ENCODE measurements at places on chromosomes 2 and 18.
A peak's percentile ranks its signal among the peaks of the same experiment; 100 is the strongest.

- H3K36me3 ChIP-seq, result no peaks in the 10 kb centered on the region
- no peak overlapping the region for H3K27ac ChIP-seq
- no peaks in the 10 kb centered on the region for H3K27me3 ChIP-seq
- no peak for DNase-seq
- H3K4me1 ChIP-seq, result no peaks in the 10 kb centered on the region
Measured at GRCh38 chr2:110773401-110773921, 41.1 kb downstream of the ACOXL start.

GRCh38 chr2:2569836-2570235 lies 238.8 kb upstream of the MYT1L start:
- H3K27me3 ChIP-seq, result no peaks in the 10 kb centered on the region
- no peaks in the 10 kb centered on the region for H3K4me1 ChIP-seq
- H3K27ac ChIP-seq, result no peak overlapping the region
- no peak for DNase-seq

DNA sequence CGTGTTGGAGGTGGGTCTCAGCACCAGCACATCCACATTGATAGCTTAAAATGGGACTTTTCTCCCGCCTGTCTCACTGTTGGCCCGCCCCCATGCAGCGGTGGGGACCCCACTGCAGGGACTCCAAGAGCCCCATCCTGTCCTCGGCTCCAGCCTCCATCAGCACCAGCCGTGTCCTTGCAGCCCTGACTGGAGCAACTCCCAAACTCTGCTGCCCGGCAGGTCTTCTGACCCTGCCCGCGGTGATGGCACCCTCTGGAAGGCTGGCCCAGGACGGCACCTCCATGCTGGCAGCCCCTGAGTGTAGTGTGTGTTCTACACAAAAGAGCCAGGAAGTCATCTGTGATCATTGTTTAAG lies 41.6 kb upstream of the KCNG2 start:
- H3K27ac ChIP-seq, result no peak overlapping the region
- DNase-seq, result no peak
- H3K4me3 ChIP-seq, result no peak overlapping the region

DNA sequence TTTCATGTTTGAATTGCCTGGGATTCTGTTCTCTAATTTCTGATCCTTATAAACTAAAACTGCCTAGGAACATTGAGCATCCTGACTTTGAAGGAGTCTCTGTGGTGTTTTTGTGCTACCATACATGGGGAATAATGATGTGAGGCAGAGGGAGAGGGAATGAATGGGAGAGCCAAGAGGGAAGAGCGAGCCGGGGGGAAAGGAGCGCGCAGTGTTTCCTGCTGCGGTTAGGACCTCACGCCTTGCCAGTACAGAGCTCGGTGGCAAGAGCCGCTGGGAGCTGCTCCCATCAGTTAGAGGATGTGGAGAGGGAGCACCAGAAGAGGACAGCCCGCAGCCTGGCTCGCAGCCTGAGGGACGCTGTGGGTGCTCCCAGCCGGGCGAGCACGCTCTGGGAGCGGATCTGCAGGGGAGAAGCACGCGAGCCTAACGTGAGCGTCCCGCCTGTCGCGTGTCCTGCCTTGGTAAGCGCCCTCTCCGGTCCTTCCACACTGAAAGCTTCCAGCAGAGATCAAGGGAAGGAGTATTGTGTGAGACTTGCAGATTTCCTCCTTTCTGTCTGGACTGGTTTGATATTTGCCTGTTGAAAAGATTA lies 114.7 kb downstream of the FAM210A start:
- H3K27ac ChIP-seq, result no peak overlapping the region
- DNase-seq, result peak; percentile 38
- peaks cover 4% of the 10 kb centered on the region for H3K4me1 ChIP-seq

GRCh38 chr2:43040084-43040854 lies 186.1 kb downstream of the ZFP36L2 start:
- no peaks in the 10 kb centered on the region for H3K27me3 ChIP-seq
- no peak overlapping the region for H3K4me3 ChIP-seq
- peaks cover 44% of the 10 kb centered on the region for H3K4me1 ChIP-seq
- H3K36me3 ChIP-seq, result no peaks in the 10 kb centered on the region

DNA sequence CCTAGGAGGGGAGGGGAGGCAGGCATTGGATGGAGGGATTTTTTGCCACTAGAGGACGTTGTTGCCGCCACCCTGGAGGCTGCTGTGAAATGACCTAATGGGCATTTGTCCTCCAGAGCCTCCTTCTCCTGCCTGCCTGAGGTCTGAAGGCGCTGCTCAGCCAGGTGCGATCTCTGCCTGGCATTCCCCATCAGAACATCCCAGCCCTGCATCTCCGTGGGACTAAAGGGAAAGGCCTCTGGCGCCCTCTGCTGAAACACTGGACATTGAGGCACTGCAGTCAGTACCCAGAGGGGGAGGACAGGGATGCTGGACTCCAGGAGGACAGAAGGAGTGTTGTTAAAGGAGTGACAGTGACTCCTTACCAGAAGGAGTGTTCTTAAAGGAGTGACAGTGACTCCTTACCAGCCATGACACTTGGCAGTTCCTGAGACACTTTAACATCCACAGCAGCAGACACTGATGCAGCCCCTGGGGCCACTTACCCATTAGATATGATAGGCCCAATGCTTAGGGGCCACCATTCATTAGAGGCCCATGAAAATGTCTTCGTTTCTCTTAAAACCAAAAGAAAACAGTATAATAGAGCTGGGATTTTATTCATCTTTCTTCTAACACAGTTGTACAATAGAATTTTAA lies 17.0 kb downstream of the THNSL2 start:
- no peaks in the 10 kb centered on the region for H3K27me3 ChIP-seq
- H3K27ac ChIP-seq, result no peak overlapping the region
- H3K4me1 ChIP-seq, result no peaks in the 10 kb centered on the region
- peak; percentile 73 for DNase-seq

DNA sequence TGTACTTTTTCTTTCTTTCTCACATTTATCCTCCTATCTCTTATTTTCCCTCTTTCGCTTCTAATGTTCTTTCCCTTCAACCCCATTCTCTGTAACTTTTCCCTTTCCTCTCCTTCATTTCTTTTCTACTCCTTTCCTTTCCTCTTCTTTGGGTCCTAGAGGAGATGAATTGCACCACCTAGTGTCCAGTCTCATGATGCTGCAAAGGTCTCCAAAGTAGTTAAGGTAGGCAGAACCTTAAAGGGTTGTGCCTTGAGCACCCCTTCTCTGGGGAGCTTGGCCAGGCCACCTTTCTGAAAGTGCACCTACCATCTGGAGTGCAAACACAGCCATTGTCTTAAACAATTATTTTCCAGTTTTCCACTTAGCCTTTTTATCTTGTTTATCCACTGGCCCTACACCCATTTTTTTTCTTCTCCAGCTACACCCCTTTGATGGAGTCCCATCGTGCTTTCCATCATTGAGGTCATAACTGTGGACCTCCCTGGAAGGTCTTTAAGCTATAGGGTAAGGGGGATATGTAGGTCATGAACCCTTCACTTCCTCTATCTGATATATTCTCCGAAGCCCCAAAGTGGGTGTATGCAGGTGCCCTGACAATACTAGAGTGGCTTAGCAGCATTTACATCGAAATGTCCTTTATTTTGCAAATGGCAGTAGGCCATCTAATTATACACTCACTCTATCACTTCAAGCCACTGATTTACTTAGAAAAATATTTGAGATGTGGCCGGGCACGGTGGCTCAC lies 155.9 kb downstream of the ESCO1 start:
- no peak overlapping the region for H3K27ac ChIP-seq
- peaks cover 12% of the 10 kb centered on the region for H3K4me1 ChIP-seq
- DNase-seq, result peak; percentile 66

DNA sequence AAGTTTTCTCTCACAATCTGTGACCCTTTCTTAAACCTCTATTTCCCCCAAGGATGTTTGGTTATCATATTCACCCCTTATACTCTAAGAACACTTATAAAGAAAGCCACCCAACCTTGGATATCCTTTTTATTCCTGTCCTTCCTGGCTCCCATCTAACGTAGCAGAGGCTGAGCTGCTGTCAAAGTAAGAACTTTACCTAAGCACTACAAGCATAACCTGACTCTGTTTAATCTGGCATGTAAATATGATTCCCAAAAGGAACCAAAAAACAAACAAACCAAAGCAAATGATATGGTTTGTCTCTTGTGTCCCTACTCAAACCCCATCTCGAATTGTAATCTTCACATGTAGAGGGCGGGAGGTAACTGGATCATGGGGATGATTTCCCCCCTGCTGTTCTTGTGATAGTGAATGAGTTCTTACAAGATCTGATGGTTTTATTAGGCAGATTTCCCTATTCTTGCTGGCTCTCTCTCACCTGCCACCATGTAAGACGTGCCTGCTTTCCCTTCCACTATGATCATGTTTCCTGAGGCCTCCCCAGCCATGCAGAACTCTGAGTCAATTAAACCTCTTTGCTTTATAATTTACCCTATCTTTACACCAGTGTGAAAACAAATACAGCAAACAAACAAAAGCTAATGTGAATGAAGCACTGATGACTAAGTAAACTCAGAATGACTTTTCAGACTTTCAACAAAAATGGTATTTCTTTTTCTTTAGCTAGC lies 72.7 kb upstream of the SPOPL start:
- peak overlapping the region; percentile 26 for H3K27ac ChIP-seq
- no peak overlapping the region for H3K4me3 ChIP-seq
- no peaks in the 10 kb centered on the region for H3K27me3 ChIP-seq

GRCh38 chr2:2007551-2008501 lies 263.5 kb upstream of the PXDN start:
- no peak overlapping the region for H3K27ac ChIP-seq
- DNase-seq, result no peak
- no peaks in the 10 kb centered on the region for H3K27me3 ChIP-seq
- H3K36me3 ChIP-seq, result no peaks in the 10 kb centered on the region

DNA sequence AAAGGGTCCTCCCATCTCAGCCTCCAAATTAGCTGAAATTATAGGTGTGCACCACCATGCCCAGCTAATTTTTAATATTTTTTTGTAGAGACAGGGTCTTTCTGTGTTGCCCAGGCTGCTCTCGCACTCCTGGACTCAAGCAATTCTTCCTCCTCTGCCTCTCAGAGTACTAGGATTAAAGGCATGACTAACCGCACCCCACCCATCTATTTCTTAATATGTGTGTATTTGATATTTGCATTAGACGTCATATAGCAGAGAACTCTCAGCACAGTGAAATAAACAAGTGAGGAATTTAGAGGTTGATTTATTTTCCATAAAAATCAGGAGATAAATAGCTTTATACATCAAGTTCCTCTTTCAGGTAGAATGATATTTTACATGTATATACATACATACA lies 213.5 kb downstream of the FSIP2 start:
- DNase-seq, result no peak
- no peak overlapping the region for H3K27ac ChIP-seq
- H3K27me3 ChIP-seq, result no peaks in the 10 kb centered on the region

GRCh38 chr18:77393519-77393918 lies 143.9 kb downstream of the GALR1 start:
- DNase-seq, result no peak
- H3K27me3 ChIP-seq, result no peaks in the 10 kb centered on the region
- H3K36me3 ChIP-seq, result no peaks in the 10 kb centered on the region
- H3K27ac ChIP-seq, result no peak overlapping the region
- no peak overlapping the region for H3K4me3 ChIP-seq

DNA sequence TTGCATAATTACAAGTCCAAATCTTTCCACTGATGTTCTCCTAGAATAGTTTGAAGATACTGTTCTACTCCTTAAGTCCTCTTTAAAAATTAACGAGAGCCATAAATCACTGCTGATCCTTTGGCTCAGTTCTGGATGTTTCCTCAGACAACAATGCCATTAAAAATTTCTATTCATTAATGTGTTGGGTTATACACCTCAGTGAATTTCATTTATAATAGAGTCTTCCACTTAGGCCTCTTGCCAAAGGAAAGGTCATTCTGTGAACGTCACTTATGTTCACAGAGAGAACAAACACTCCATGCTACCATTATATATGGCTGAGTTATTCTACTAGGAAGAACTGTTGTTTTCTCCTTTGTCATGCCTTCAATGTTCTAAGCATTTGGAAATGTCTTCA lies 1472.3 kb upstream of the CELF4 start:
- H3K4me1 ChIP-seq, result no peaks in the 10 kb centered on the region
- no peak overlapping the region for H3K4me3 ChIP-seq
- H3K27ac ChIP-seq, result no peak overlapping the region

DNA sequence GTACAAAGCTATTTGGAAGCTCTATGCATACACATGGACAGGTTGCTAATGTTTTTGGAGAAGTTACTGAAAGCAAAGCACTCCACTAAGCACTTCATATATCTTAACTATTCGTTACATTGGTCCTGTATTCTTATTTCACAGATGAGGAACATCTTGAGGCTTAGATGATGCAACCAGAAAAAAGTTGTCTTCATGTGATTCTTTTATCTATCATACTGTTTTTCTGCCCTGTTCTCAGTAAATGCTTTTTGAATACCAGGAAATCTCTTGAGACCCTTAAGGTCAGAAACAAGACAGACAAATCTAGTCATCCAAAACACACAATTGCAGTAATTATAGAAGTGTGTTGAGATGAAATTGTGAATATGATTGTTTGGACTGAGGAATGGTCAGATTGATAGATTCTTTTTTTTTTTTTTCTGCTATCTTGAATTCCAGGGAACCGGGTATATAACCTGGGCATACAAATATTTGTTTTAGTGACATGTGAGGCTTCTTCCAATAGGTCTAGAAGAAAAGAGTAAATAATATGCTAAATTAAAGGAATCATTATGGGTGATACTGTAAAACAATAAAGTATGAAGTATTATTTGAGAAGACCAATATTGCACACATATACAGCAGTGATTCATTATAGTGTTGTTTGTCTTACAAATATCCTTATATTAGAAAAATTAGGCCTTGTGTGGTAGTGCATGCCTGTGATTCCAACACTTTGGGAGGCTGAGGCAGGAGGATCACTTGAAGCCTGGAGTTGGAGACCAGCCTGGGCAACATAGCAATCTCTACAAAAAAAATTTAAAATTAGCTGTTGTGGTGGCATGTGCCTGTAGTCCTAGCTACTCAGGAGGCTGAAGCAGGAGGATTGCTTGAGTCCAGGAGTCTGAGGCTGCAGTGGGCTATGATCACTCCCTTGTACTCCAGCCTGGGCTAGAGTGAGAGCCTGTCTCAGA lies 33.7 kb downstream of the EHBP1 start:
- no peak overlapping the region for H3K27ac ChIP-seq
- no peaks in the 10 kb centered on the region for H3K27me3 ChIP-seq
- no peak overlapping the region for H3K4me3 ChIP-seq
- H3K36me3 ChIP-seq, result no peaks in the 10 kb centered on the region

DNA sequence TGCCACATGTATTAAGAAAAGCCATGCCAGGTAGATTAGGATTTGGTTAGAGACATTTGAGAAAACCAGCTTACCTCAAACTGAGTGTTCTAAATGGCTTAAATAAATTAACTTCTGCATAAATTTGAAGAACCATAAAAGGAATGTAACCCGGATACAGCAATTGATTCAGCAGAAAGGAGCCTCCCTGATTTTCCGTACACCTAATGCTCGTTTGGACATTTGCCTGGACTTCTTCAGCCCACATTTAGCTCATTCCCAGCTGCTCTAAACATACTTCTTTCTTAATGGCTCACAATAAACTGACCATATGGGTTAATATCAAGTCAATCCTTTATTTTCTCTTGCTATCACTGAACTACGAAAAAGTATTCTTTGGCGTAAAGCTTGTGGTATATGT lies 392.4 kb downstream of the ZNF516 start:
- H3K27ac ChIP-seq, result no peak overlapping the region
- no peaks in the 10 kb centered on the region for H3K36me3 ChIP-seq
- H3K4me3 ChIP-seq, result no peak overlapping the region
- H3K27me3 ChIP-seq, result no peaks in the 10 kb centered on the region
- H3K4me1 ChIP-seq, result no peaks in the 10 kb centered on the region

GRCh38 chr2:230008708-230009066 lies 60.0 kb downstream of the SLC16A14 start:
- H3K27me3 ChIP-seq, result no peaks in the 10 kb centered on the region
- no peaks in the 10 kb centered on the region for H3K36me3 ChIP-seq
- H3K4me3 ChIP-seq, result no peak overlapping the region
- H3K4me1 ChIP-seq, result no peaks in the 10 kb centered on the region

Measured in trophoblast cell (in vitro differentiated cells and primary cell).